Right renal pelvis (tissue), 4 donors: ENCODE measurements at places on chromosomes 12 and 14. TPM values are rescaled to one million over a fixed set of nuclear protein-coding genes. Genes with fewer than 3 reads are reported as not detected.

DNA sequence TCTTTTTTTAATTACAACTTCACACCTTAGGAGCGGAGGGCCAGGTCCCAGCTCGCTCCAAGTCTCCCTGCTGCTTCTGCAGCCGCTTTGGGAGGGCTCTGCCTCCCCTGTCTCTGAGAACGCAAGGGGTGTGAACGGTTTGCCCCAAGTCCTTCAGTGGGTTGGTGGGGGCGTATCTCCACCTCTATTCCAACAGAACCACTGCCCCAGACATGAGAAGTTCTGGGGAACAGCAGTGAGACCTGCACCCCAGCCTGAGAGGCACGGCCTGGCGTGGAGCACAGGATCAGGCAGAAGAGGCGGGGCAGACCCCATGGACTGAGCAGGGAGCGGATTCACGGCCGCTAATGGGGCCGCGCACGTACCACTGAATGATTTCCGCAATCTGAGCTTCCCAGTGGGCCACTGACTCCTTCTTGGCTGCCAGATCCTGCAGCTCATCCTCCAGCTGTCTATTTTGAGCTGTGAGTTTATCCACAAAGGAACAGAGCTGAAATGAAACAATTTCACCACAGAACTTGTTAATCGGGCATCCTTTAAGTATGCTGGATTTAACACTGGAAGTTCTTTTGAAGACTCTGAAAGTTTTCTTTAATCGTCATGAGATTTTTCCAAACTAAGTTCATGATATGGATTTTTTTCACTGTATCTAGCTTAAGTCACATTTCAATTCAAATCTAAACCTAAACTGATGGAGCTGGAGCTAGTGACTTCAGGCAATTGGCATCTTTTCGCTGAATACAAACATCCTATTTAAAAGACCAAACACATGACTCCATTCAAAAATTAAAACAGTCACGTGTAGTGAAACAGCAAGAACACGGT is 44.4 kb downstream of the AMN start:
- DNase-seq: no peak

DNA sequence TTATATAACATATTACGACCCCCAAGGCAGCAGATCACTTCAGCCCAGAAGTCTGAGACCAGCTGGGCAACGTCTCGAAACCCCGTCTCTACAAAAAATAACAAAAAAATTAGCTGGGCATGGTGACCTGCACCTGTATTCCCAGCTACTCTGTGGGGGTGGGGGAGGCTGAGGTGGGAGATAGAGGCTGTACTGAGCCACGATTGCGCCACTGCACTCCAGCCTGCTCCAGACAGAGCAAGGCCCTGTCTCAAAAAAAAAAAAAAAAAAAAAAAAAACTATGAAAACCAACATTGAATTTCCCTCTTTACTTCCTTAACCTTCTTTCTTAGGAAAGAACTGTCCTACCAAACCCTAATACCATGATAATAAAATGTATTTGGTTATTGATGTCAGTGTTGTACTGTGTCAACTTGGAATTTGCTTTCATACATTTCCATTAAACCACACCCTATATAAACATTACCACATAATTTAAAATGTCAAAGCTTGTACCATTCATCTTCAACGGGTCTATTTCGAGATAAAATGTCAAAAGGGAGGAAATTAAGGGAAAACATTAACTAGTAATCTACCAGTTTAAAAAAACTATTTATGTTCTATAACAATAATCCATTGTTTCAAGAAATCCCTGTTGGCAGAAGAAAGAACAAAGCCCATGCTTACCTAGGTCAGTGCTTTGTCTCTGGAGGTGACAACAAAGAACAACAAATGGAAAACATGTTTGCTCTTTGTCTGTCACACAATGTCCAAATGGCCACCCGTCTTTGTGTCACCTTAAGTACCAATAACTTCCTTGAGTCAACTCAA is 17.4 kb downstream of the GALNT4 start:
- DNase-seq: no peak

- no peak for DNase-seq
Observed at GRCh38 chr14:20592574-20592973, 1.4 kb upstream of the RNASE12 start.

GRCh38 chr12:84336231-84336630 is 576.4 kb downstream of the SLC6A15 start:
- no peak for DNase-seq

DNA sequence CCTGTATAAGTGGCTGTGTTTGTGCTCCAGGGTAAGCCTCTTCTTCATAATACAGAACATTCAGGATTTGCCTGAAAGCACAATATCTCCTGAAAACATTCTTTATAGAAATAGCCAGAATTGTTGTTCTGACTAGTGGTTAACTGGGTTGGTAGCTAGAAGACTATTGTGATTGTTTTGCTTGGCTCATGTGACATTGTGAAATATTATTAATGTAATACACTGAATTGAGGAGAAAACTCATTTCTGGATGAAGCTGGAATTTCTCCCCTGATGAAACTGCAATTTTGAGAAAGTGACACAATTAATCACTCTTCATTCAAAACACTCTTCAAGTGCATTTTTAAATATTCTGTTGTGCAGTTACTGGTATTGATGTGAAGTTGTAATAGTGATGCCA is 172.3 kb upstream of the PTPRQ start:
- DNase-seq: no peak

- DNase-seq: no peak
Observed at GRCh38 chr14:73700325-73700724, 13.9 kb downstream of the PNMA1 start.

The BDKRB1 gene
- polyA plus RNA-seq: 0.31 TPM

DNA sequence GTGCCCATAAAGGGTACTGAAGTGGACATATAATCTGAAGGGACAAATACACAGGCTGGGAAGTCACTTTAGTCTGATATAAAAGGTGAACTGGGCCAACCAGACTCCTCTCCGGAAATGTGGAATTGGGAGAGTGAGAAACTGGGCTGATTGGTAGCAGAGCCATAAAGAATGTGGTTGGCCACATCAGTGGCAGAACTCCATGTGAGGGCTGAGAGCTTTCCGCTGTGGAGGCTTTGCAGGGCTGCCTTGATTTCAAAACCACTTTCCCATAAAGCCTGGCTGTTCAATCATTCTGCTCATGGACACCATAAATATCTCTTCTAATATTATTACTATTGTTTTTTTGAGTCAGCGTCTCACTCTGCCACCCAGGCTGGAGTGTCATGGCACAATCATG is 220.3 kb downstream of the MON2 start:
- no peak for DNase-seq

The RNFT2 gene
- polyA plus RNA-seq: 5.0 TPM

GRCh38 chr14:89240414-89240813 is 176.6 kb downstream of the FOXN3 start:
- no peak for DNase-seq

- DNase-seq: no peak
Observed at GRCh38 chr14:71648725-71649124, 283.5 kb upstream of the RGS6 start.

The RTL1 gene
- polyA plus RNA-seq: not detected

GRCh38 chr12:3727877-3728632 is 24.9 kb downstream of the CRACR2A start:
- no peak for DNase-seq

- DNase-seq: no peak
Observed at GRCh38 chr14:89259951-89260609, 157.0 kb downstream of the FOXN3 start.
